ENCODE measurements at places on chromosomes 6 and 20.

DNA sequence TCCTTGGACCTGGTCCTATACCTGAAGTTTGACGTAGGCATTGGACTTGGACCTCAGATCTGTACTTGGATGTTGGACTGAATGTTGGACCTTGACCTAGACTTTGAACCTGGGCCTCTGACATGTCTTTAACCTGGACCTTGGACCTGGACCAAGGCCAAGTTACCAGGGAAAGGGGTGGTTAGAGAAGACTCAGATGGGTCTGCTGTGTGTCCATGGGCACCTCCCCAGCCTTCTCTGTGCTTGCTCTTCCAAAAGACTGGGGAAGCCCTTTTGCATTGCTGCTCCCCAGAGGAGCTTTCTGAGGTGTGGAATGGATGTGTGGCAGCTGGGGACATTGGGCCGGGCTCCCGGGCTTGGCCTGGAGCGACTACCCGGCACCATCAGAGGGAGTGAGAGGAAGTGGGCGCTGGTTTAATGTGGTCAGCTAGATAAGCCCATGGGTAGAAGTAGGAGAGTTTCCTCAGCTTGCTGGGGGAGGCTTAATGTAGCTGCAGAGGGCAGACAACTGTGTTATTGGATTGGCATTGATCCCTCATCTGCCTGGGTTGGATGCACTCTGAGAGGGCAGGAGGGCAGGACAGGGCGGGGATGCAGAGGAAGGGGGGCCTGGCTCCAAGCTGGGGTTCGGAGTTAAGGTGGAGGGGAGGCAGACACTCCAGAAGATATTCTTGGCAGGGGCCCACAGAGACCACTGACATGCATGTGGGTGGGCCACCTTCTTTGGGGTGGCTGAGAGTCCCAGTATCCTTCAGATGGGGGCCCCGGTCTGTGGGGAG lies 4.2 kb downstream of the SCRT2 start:
- DNase-seq, result no peak

GRCh38 chr6:167791780-167792478 lies 34.8 kb upstream of the AFDN start:
- no peak for DNase-seq

- DNase-seq, result no peak
These were observed 67.4 kb downstream of the STMND1 start for GRCh38 chr6:17169291-17169690.

DNA sequence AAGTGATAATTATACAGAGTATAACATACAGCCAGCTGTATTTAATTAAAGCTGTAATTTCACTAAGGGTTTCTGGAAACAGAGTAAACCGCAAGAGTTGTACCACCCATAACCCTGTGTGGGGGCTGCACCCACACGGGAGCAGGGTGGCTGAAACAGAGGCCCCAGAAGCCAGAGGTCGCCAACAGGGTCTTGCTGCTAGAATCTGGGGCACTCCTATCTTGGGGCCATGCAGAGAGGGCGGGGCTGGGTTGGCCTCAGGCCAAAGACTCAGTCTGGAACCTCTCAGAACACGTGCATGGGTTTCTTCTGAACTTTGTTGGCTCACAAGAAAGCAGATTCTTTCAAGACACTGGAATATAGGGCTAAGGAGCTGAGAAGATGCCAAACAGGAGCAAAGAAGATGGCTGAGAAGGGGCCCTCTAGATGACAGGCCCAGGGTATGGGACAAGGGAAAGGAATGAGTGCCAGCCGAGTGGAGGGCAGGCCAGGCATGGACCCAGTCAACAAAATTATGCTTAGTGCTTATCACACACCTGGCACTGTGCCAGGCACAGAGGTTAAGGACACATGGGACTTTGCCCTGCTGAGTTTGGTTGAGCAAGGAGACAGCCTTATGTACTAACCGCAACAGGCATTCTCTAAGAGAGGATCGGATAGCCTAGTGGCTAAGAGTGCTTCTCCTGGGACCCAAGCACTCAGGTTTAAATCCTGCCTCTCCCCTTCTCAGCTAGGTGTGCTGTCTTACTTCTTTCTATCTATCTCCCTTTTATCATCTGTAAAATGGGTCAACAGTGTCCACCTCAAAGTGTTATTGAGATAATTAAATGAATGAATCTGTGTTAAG lies 96.6 kb upstream of the FOXP4 start:
- DNase-seq, result no peak

DNA sequence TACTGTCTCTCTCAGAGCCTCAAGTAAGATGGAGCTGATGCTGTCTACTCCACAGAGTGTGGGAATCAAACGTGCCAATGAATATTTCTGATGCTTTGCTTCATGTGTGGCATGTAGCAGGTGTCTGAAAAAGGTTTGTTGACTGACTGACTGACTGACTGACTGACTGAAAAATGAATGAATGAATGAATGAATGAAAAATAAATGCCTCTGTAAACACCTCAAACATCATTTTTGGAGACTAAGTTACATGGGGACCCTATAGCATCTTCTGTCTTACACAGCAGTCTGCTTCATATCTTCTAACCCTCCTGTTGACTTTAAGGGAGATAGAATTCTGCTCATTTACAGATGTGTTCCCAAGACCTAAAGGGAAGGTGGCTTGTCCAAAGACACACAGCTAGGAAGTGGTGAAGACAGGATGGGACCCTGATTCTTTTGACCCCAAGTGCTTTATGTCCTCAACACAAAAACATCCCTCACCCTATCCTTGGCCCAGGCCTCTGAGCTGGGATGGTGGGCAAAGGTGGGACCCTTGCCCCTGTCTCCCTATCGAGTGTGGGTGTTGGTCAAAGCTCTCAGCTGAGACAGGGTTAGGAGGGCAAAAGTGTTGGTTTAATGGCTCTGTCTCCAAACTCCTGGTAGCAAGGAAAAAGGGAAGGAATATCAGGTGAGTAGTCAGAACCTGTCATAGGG lies 104.4 kb downstream of the TOX2 start:
- DNase-seq, result no peak

- no peak for DNase-seq
These were observed 359.4 kb downstream of the EPHA7 start for GRCh38 chr6:93059911-93060310.

DNA sequence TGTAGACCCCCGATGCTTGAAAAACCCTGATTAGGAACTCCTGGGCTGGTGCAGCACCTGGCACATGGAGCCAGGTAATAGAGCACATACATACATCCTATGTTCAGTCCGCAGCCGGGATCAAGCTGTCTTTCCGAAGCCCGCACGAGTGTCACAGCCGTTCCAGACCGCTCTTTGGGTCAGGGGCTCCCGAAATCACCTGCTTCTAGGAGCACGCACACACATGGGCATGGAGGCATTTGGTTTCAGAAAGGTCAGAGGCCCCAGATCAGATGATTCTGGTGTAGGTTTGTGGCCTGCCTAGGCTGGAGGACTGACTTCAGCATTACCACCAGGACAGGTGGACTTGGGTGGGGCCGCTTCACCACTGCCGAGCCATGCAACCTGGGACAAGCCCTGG lies 42.1 kb upstream of the STX16 start:
- no peak for DNase-seq

DNA sequence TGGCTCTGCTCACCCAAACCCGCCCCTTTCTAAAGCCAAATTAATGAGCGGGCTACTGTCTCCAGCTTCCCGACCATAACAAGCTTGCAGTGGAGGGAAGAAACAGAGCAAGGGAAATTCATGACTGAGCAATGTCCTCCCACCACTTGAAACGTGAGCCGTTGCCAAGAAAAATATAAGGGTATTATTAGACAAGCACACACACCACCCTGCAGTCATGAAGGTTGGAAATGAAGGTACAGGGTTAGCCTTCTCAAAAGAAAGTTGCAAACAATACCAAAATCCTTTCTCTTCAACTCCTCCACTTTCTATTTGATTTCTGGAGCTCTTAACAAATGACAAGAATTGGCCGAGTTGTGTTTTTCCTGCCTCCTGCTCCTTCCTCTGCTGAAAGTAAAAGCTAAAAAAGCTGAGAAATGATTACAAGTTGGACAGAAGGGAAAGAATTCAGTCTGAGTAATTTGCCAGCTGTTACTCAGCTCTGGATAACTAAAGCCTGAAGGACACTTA lies 151.1 kb upstream of the B3GAT2 start:
- no peak for DNase-seq
